Mammary epithelial cell (primary cell): ENCODE measurements at places on chromosomes 4 and X.
A peak's percentile ranks its signal among the peaks of the same experiment; 100 is the strongest.

DNA sequence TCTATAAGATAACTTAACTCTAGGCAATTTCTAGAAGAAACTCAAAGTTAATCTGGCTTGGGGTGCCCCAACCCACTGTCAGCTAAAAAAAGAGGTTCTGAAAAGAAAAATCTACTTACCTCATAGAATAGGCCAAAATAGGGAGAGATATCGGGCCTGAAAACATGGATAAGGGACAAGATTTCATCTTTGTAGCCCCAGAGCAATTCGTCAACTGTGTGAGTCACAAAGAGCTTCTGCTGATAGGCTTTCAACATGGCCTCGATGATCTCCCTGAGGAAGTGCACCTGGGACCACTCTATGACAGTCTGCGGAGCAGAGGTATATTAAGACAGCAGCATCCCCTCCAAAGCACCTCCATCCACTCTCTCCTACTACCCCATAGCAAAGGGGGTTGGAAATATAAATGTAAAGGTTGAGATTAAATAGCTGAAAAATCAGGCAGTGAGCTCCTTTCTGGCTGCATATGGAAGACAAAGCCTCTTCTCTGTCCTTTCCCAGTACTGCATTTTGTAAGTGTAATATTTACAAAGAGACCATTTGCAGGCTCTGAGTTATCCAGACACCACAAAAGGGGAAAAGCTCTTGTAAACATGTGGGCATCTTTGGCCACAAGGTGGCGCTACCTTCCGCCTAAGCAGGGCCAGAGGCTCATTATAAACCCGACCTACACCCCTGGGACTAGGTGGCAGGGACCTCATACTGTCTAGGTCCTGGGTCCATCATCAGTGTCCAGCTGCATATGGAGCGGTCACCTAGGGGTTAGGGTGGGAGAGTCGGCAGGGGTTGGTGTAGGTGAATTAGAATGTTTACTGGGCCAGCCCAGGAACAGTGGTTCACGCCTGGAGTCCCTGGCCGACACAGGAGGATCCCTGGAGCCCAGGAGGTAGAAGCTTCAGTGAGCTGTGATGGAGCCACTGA, 31.5 kb upstream of the NUP54 start:
- DNase-seq, result peak; percentile 62

- DNase-seq, result no peak
Observed at GRCh38 chr4:90227177-90227576, 100.0 kb downstream of the CCSER1 start.

GRCh38 chr4:79598214-79598613, 190.2 kb upstream of the GK2 start:
- DNase-seq, result no peak

- no peak for DNase-seq
Observed at GRCh38 chrX:47596256-47596655, 14.0 kb downstream of the TIMP1 start.
